ENCODE measurements at places on chromosomes 4 and X. TPM values are rescaled to one million over a fixed set of nuclear protein-coding genes. Genes with fewer than 3 reads are reported as not detected.

The NXF2 gene
- not detected for polyA plus RNA-seq

The C4orf51 gene
- not detected for polyA plus RNA-seq

The VCX2 gene
- polyA plus RNA-seq: not detected

The CT55 gene
- polyA plus RNA-seq: not detected

The EBP gene
- 178 TPM for polyA plus RNA-seq

DNA sequence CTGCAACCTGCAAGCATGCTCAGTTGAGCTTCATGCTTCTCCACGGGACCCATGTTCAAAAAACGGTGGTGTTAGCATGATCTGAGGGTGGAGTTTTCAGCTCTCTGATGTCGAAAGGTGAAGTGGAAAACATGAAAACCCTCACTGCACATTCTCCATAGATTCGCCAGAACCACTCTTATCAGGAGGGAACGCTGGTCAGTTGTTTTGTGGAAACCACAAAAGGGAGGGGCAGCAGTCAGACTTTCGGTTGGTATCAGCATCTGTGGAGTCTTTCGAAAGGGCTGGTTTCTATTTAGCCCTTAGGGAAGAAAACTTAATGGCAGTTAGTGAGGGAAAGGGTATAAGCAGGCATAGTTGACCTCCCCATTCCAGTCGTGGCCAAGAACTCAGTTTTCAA is 12.6 kb downstream of the PPA2 start:
- no peak for DNase-seq

GRCh38 chr4:118881512-118882146 is 7.0 kb upstream of the SYNPO2 start:
- DNase-seq: no peak

DNA sequence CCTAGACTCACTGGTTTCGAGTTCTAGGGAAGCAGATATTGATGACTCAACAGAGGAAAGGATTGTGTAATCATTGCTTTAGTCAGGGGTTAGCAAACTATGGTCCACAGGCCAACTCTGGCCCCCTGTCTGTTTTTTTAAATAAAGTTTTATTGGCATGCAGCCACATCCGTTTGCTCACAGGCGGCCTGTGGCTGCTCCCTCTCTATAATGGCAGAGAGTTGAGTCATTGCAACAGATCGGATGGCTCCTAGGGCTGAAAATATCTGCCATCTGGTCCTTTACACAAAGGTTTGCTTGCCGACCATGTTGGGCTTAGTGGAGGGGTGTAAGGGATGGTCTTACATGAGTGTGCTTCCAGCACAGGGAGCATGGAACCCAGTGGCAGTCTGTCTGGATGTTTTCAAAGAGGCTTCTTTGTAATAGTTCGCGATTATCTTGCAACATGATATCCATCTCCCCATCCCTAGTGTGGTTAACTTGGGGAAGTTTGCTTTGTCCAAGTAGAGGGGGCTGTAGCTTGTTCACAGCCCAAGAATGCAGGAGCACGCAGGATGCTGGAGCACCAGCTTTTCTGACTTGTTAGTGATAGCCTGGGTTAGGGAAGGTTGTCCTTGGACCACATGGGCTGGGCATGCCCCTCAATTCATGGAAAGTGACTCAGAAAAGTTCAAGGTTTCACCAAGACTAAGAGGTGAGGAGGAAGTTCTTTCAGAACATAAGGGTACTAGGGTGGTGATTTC is 59.3 kb upstream of the CLDN34 start:
- peak; percentile 47 for DNase-seq

GRCh38 chr4:78534286-78534955 is 17.1 kb upstream of the ANXA3 start:
- no peak for DNase-seq

DNA sequence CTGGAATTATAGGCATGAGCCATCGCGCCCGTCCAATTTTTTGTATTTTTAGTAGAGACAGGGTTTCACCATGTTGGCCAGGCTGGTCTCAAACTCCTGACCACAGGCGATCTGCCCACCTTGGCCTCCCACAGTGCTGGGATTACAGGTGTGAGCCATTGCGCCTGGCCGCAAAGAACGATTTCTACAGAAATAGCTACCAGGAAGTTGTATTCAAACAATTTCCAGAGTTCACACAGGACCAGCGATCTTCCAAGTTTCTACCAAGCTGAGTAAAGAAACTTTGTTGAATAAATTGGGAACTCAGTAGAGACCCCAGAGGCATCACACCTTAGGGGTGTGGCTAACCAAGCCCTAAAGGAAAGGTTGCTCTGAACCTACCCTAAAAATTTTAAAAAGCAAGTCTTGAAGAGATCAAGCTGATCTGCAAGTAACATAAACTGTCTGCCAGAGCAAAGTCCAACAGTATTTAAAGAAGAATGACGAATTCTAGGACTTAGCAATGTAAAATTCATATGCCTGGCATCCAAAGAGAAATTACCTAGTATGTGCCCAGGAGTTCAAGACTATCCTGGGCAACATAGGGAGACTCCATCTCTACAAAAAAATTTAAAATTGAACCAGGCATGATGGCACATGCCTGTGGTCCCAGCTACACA is 48.4 kb upstream of the USP9X start:
- DNase-seq: no peak

- DNase-seq: no peak
Observed at GRCh38 chrX:70289168-70289792, 447 bp downstream of the PDZD11 start.

All from endothelial cell of umbilical vein (primary cell).